ENCODE measurements at places on chromosomes 11 and 22.

GRCh38 chr11:127919206-127920000, 668.0 kb downstream of the ETS1 start:
- no peak for DNase-seq

DNA sequence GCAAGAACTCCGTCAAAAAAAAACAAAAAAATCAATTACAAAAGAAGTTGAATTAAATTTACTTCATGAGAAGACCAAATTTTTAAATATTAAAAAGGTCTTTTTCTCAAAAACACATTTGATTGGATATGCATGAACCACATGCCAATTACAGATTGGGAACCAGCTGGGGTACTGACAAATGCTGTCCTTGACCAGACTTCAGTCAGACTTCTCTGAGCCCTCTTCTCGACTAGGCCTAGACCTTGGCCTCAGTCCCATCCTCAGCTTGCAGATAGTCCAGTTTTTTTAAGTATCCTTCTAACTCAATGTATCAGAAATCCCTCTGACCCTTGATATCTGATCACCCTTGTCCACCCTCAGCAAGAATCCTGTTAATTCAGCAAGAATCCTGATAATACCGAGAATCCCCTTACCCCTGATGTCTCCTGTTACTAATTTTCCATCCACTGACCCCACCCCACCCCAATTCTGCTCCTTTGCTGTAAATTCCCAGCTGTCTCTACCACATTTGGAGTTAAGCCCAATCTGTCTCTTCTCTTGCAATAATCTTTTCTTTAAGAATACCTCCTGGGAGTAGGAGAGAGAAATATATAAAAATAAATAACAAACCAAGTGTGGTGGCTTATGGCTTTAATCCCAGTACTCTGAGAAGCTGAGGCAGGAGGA, 30.9 kb downstream of the OR4D9 start:
- no peak for DNase-seq

DNA sequence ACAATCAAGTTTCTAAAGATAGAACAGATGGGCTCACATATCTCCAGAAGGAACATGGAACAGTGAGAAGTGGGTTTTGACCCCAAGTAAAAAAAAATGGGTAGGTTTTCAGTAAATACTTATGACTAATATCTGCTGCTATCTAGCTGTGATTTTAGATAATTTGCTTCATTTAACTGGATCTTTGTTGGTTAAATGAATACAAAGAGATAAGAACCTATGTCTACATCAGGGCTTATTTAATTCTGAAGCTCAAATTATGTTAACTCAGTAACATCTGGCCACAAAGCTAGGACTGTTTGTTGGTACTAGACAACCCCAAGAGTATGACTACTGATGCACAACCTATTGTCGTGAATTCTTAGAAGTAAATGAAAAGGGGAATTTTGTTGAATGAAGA, 144.4 kb upstream of the SESN3 start:
- no peak for DNase-seq

DNA sequence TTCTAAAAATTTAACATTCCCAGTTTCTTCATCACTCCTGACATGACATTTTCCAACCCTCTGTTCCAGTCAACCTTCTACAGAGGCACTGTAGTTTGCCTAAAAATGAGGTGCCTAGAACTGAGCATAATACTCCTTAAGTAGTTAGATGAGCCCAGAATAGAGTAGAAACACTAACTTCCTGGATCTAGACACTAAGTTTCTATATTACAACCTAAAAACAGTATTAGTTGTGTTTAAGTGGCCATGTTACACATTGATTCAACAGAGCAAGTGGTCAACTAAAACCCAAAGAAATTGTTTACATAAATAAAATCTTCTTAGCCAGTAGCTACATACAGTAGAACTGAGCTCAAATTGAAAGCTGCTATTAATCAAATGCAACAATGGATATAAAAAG, 1.3 kb downstream of the HPS5 start:
- DNase-seq, result no peak

DNA sequence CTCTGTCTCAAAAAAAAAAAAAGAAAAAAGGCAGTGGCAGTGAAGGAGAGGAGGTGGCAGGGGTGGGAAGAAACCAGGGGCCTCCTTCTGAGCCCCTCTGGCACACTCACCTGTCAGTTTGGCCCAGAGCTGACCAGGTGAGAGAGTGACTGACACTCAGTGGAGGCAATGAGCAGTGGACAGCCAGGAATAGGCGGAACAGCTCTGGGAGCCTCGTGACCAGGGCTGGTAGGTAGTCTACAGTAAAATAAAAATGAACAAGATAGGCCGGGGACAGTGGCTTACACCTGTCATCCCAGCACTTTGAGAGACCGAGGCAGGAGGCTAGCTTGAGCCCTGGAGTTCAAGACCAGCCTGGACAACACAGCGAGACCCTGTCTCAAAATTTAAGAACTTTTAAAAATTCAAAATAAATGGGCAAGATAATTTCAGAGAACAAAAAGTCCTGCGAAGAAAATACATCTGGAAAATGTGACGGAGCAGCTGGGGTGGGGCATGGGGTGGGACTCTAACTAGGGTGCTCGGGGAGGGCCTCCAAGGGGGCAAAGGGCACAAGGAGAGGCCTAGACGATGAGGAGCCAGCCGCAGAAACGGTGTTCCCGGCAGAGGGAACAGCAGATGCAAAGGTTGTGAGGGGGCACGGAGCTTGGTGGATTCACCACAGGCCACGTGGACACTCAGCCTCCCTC, 3.8 kb upstream of the PDXP start:
- no peak for DNase-seq

DNA sequence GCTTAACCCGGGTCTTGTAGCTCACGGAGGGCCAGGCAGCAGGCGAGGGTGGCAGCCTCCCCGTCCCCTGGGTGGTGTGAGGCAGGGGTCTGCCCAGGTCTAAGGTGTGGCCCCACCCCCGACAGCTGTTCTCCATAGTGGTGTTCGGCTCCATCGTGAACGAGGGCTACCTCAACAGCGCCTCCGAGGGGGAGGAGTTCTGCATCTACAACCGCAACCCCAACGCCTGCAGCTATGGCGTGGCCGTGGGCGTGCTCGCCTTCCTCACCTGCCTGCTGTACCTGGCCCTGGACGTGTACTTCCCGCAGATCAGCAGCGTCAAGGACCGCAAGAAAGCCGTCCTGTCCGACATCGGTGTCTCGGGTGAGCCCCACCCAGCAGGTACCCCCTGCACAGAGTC, 24.4 kb downstream of the SYNGR1 start:
- no peak for DNase-seq

DNA sequence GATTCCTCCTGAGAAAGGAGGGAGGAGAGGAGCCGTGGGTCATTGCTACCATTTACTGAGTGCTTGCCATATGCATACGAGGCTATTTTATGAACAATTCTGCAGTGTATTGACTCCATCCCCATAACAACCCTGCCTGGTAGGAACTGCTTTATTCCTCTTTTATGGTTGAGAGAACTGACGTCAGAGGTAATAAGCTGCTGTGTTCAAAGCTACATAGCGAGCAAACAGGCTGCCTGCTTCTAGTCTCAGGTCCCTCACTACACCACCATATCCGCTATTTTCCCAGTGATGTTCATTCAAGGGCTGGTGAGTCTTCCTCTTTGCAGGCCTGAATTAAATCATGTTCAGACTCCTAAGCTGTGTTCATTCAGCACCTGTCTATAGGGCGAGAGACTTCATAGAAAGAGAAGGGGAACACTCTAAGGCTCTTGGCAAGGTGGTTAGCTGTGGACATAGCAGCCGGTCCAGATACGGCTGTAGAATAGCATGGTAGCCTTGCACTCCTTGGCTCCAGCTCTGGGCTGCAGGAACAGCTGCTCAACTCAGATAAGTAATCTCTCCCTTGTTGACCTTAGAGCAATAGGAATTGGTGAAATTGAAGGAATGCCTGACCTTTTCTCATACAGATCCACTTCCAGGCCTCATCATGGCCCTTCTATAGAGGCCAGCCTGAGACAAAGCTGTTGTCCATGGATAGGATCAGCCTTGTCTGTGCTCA, 82.6 kb downstream of the MICAL2 start:
- DNase-seq, result no peak

DNA sequence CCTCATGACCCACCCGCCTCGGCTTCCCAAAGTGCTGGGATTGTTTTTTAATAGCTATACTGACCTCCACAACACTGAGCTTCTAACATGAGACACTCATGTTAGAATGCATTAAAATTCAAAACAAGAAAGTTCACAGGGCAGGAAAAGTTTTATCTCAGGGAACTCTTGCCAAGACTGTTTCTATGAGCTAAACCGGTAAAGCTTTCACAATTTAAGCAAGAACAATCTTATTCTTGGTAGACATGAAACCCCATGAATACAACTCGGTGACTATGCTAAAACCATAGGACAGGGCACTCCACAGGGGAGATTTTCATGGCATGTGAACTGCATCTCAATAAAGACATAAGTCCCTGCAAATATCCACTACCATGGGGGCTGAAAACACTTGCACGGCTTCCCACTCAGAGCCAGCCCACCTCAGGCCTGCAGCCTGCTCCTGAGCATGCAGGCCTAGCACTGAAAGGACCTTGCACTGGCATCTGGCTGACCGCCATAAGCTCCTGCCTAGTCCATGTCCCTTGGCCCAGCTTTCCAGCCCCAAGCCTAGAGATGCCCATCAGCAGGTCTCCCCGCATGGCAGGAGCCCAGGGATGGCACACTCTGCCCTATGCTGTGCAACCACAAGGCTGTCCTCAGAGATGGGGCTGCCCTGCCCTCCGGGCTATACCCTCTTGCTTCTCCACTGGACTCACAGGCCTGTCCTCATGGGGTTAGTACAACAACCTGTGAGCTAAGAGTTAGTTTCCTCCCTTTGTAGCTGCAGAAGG, 58.4 kb downstream of the DGCR2 start:
- DNase-seq, result no peak

DNA sequence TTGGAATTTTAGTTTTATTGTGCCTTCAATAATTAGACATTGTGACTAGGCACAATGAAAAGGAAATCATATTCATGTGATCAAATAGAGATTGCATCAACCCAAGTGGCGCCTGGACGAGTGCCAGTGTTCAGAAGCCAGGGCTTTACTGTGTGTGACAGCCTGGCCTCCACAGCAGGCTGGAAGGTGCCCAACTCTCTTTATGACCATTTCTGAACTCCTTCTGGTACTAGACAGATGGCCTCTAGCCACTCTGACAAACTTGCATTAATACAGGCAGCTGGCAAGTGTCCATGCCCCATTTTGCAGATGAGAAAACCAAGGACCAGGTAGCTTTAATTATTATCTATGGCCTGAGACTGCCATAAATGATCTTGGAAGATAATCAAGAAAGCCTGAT, 8.3 kb upstream of the POU2AF1 start:
- DNase-seq, result no peak

- no peak for DNase-seq
Observed at GRCh38 chr11:18324381-18324780, 2.0 kb downstream of the GTF2H1 start.

DNA sequence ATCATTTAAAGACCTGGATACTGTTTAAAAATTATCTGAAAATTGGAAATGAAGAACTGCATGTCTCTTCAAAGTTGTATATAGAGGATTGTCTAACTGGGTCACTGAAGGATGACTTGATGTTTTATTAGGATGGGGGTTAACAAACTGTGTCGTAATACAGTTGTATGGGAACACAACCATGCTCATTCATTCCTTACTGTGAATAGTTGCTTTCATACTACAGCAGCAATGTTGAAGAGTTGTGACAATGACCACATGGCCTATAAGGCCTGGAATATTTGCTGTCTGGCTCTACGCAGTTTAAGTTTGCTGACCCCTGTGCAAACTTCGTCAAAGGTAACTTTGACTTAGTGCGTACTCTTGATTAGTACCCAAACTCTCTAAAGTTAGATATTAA, 38.4 kb downstream of the FDX1 start:
- no peak for DNase-seq

GRCh38 chr11:3616721-3617460, 24.9 kb downstream of the ART5 start:
- DNase-seq, result no peak

GRCh38 chr11:2381494-2382128, 4.5 kb downstream of the CD81 start:
- DNase-seq, result no peak

GRCh38 chr22:45460288-45461109, 42.2 kb upstream of the FBLN1 start:
- DNase-seq, result no peak

GRCh38 chr11:47269829-47270305, at the start of gene MADD:
Gene MADD (plus strand): TSS chr11:47270133.
- peak; percentile 73 for DNase-seq

- DNase-seq, result no peak
Observed at GRCh38 chr11:83456075-83456474, 169.9 kb upstream of the CCDC90B start.

- DNase-seq, result no peak
Observed at GRCh38 chr11:77107950-77108349, 5.3 kb downstream of the OMP start.

GRCh38 chr22:41844513-41844912, 11.6 kb downstream of the SREBF2 start:
- DNase-seq, result no peak

- DNase-seq, result no peak
Observed at GRCh38 chr11:123137431-123138224, 57.4 kb downstream of the CLMP start.

DNA sequence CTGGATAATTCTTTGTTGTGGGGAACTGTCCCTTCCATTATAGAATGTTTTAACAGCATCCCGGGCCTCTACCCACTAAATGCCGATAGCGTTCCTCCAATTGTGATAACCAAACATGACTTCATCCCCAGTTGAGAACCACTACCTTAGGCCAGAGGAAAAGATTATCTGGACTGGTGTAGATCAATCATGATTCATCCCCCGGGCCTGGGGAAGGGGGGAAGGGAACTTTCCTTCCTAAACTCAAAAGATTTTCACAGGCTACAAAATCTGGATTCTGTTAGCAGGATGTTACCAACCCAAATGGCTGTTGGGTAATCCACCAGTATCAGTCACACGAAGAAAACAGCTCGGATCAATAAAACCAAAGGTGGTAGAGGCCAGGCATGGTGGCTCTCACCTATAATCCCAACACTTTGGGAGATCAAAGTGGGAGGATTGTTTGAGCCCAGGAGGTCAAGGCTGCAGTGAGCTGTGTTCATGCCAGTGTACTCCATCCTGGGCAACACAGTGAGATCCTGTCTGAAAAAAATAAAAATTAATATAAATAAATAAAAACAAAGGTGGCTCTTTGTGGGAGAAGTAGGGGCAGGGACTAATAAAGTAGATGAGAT, 10.1 kb downstream of the CTR9 start:
- DNase-seq, result no peak

- DNase-seq, result no peak
Observed at GRCh38 chr22:24526191-24526590, 28.7 kb downstream of the GUCD1 start.

DNA sequence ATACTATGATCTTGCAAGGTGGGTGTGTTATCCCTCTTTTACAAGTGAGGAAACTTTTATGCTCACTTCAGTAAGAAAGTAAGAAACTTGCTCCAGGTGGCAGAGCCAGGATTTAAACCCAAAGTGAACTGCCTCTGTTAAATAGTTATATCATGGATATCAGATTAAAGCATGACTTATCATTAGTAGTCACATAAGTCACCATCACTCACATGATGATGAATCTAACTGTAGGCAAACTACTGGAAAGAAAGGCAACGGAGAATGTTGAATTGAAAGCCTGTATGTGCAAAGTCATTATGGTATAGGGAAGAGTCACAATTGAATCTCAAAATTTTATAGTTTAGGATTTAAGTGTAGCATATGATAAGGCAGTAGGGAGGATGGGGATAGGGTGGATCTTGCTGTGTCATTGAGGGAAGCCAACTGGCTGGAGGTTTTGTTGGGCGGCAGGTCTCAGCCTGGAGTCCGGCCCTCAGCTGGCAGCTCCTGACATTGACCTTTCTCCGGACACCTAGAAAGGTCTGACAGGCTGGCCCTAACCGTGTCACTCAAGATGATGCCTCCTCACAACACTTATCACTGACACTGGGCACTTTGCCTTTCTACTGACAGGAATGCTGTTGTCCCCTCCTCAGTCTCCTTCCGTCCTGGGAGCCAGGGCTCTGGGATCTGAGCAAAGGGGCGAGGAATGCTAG, 98.3 kb downstream of the EMSY start:
- DNase-seq, result no peak

All from NCI-H1048 (cell line).